ENCODE measurements at places on chromosomes 6 and 20.

- DNase-seq: no peak
These were observed 47.1 kb downstream of the SNAI1 start for GRCh38 chr20:50029697-50030461.

- no peak for DNase-seq
These were observed 13.3 kb downstream of the RALGAPA2 start for GRCh38 chr20:20699144-20699543.

- DNase-seq: peak; percentile 29
These were observed 54.7 kb upstream of the HFE start for GRCh38 chr6:26032340-26033084.

DNA sequence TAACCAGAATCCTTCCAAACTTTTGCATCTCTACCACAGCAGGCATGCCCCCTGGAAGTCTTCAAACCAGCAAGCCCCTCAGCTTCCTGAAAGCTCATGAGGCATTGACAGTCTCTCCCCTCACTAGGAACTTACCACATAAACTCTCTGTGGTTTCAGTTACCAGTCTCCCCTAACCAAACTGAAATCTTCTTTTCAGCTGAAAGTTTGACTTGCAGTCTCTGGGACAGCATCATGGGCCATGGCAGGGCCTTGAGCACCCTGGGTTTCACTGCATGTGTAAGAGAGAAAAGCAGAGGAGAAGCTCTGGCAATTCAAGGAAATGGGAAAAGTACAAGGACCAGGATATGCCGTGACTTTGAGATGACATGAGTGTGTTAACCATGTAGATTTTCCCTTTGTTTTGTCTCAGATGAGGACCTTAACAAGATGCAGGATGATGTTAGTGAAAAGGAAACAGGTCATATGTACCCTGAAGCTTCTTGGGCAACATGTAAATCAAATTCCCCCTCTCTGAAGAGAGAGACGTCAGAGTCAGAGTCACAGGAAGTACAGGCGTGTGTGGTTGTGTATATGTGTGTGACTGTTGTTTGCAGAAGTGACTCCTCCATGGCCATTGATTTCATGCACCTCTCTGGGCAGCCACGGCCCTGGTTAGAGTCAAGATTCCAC lies 106.3 kb downstream of the TNFRSF21 start:
- DNase-seq: no peak
